H9 (cell line): ENCODE measurements at places on chromosomes 5 and 9. TPM values are rescaled to one million over a fixed set of nuclear protein-coding genes. Genes with fewer than 3 reads are reported as not detected.

DNA sequence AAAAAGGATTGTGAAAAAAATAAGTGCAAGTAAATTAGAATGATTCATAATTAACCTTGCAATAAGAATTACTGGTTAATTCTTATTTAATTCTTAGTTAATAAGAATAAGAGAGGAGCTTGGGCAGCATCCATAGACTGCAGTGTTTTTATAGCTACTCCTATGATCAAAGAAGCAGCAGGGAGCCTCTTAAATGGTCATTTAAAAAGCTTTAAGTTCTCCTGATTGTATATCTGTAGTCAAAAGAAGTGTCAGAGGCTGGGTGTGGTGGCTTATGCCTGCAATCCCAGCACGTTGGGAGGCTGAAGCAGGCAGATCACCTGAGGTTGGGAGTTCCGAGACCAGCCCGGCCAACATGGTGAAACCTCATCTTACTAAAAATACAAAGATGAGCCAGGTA is 14.4 kb downstream of the ACER2 start:
- no peak for DNase-seq
- no peak overlapping the region for H3K4me3 ChIP-seq
- peaks cover 14% of the 10 kb centered on the region for H3K4me1 ChIP-seq
- H3K27ac ChIP-seq: no peak overlapping the region

CCL27 gene
- total RNA-seq: 0.28 and 1.0 TPM in 2 replicates

DNA sequence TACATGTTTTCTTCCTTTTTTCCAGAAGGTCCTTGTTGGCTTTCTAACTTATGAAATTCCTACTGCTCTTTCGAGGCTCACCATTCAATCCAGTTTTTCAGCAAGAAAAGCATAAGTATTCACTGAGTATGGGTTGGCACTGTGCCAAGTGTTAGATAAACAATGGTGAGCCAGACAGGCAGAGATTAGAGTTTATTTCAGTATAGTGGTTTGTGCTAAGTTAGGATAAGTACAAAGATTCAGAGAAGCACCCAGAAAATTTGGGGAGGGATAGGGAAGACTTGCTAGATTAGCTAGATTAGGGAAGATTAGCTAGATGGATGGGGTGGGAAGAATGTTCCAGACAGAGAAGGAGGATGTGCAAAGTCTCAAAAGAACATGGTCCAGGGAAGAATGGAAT is 122.9 kb downstream of the OXCT1 start:
- H3K4me1 ChIP-seq: peaks cover 4% of the 10 kb centered on the region; the same call in 1 of the 2 replicates
- H3K27me3 ChIP-seq: no peaks in the 10 kb centered on the region
- no peak for DNase-seq

GRCh38 chr9:129394061-129394885 is 216.2 kb upstream of the IER5L start:
- DNase-seq: no peak
- no peak overlapping the region for H3K27ac ChIP-seq
- no peaks in the 10 kb centered on the region for H3K36me3 ChIP-seq
- H3K4me1 ChIP-seq: no peaks in the 10 kb centered on the region

DNA sequence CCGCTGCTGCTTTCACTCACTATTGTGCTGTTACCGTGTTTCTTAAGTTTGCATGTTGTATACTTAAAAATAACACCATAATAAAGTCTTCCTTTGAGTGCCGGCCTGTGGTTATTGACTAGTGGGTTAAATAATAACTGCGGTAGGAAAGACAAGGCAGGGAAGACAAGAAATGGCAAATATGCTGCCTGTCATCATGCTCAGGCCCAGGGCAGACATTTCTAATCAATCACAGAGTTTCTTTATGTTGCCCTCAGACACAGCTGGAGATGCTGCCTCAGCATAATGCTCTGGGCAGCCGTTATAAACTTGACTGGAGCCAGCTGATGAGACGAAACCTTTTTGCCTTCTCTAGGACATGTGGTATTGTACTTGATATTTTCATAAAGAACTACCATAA is 215.0 kb downstream of the GAPVD1 start:
- no peak overlapping the region for H3K4me3 ChIP-seq
- H3K27ac ChIP-seq: no peak overlapping the region
- no peak for DNase-seq
- 0 out of 2 replicates have a peak, but pooled peaks cover 3% of the 10 kb centered on the region for H3K4me1 ChIP-seq
- no peaks in the 10 kb centered on the region for H3K36me3 ChIP-seq

- no peaks in the 10 kb centered on the region for H3K4me1 ChIP-seq
- H3K36me3 ChIP-seq: peaks cover 4% of the 10 kb centered on the region
- no peak overlapping the region for H3K27ac ChIP-seq
- DNase-seq: no peak
- no peaks in the 10 kb centered on the region for H3K27me3 ChIP-seq
- no peak overlapping the region for H3K4me3 ChIP-seq
Observed at GRCh38 chr5:131277875-131278740, 14.3 kb downstream of the CDC42SE2 start.

THOC3 gene
- total RNA-seq: 123 TPM in 2 replicates

PCDHGB5 gene
- 3.6 and 3.8 TPM in 2 replicates for total RNA-seq

DNA sequence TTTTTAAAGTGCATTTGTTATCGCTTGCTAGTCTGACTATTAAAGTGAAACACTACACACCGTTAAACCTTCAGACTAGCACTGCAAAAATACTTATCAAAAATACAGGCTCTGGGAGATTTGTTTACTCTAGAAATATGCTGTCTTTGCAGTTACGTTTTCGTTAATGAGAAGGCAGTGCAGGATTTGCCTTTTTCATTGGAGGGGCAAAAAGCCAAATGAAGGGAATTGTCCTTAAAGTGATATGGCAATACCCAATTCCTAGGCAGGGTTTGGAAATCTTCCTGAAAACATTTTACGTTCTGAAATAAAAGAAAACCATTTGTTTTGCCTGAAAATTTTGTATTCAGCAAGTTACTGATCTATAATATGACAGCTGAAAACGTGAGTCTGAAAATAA is 1800.2 kb downstream of the MAT2B start:
- no peak overlapping the region for H3K27ac ChIP-seq
- DNase-seq: no peak
- H3K36me3 ChIP-seq: peaks cover 12% of the 10 kb centered on the region
- H3K4me3 ChIP-seq: no peak overlapping the region
- H3K27me3 ChIP-seq: no peaks in the 10 kb centered on the region

GRCh38 chr5:112919972-112920371 is 2.1 kb downstream of the REEP5 start:
- H3K4me3 ChIP-seq: peak overlapping the region; percentile 93
- no peak overlapping the region for H3K27ac ChIP-seq
- no peak for DNase-seq
- peaks cover 44% of the 10 kb centered on the region for H3K36me3 ChIP-seq

CERCAM gene
- 5.4 and 5.9 TPM in 2 replicates for total RNA-seq

GRCh38 chr9:113993838-113994540 is 84.1 kb downstream of the AMBP start:
- no peak overlapping the region for H3K27ac ChIP-seq
- no peak overlapping the region for H3K4me3 ChIP-seq
- H3K27me3 ChIP-seq: no peaks in the 10 kb centered on the region
- no peak for DNase-seq
- peaks cover 21% of the 10 kb centered on the region for H3K36me3 ChIP-seq

AQP7 gene
- not detected in 2 replicates for total RNA-seq

DNA sequence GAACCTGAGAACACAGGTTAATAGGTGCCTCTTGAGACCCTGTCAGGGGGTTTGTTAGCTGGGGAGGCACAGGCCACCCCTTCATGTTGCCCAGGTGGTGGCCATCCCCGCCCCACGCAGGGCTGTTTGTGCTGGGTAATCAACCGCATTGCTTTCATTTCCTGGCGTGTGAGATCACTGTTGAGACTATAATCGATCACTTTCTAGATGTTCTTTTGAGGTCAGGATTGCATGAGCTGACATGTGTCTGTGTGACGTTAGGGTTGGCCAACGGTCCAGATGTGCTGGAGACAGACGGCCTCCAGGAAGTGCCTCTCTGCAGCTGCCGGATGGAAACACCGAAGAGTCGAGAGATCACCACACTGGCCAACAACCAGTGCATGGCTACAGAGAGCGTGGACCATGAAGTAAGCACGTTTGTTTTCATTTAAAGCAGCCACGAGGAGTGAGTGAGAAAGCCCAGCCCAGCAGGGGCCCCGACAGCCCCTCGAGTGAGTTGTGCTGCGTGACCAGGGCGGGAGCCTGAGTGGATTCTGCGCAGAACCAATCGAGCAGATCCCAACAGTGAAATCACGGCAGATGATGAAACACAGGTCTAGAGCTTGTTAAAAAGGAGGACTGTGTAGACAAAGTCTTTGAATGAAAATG is 115.0 kb upstream of the CACNA1B start:
- no peak overlapping the region for H3K4me3 ChIP-seq
- no peaks in the 10 kb centered on the region for H3K27me3 ChIP-seq
- peaks cover 79% of the 10 kb centered on the region for H3K36me3 ChIP-seq
- no peak for DNase-seq
- no peak overlapping the region for H3K27ac ChIP-seq

- no peaks in the 10 kb centered on the region for H3K4me1 ChIP-seq
- no peaks in the 10 kb centered on the region for H3K36me3 ChIP-seq
- H3K27ac ChIP-seq: no peak overlapping the region
- no peaks in the 10 kb centered on the region for H3K27me3 ChIP-seq
- no peak for DNase-seq
Observed at GRCh38 chr5:75550597-75550996, 38.9 kb downstream of the POLK start.

FBXL7 gene
- 13.7 and 14.6 TPM in 2 replicates for total RNA-seq

NTRK2 gene
- total RNA-seq: 0.02 TPM in 1 of 2 replicates, not detected in the other

SERF1B gene
- 48.0 and 51.9 TPM in 2 replicates for total RNA-seq

ZNF300 gene
- 7.7 and 8.8 TPM in 2 replicates for total RNA-seq

DNA sequence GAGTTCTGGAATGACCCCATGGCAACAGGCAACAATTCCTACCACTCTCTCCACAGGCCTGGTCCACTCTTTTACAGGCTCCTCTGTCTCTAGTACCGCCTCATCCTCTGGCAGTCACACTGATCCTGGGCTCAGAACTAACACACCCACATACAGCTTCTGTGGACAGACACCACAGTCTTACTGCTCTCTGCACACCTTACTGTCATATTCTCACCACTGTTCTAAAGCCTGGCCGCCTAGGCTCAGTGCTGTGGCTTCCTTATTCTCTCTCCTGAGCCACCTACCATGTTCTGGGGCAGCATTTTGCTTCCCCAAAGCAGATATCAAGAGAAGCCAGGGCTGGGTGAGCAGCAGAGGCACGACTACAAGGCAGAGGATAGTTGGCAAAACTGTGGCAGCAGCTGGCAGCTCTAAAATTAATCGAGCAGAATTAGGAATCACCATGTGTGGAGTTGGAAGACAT is 14.8 kb downstream of the REEP5 start:
- H3K4me1 ChIP-seq: no peaks in the 10 kb centered on the region
- H3K4me3 ChIP-seq: no peak overlapping the region
- peak overlapping the region; percentile 23 for H3K27ac ChIP-seq
- H3K36me3 ChIP-seq: peaks cover 22% of the 10 kb centered on the region
- no peaks in the 10 kb centered on the region for H3K27me3 ChIP-seq

DNA sequence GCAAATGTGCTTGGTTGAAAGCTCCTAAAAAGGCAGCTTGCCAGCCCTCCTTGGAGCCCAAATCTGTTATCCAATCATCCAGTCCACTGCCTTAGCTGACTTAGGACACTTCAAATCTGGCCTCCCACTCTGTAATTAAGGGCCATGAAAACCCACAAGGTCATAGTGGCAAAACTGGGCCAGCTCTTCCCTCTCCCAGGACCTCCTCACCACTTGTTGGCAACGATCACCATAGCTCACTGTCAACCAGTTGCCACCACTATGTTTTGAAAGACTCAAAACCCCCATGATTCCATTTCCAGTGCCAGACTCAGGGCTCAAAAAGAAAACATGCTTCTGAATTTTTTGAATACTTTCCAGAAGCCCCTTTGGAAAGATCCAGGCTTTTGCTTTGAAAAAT is 107.5 kb downstream of the NREP start:
- H3K36me3 ChIP-seq: peaks cover 2% of the 10 kb centered on the region
- no peak for DNase-seq
- no peak overlapping the region for H3K4me3 ChIP-seq
- H3K27me3 ChIP-seq: no peaks in the 10 kb centered on the region
- H3K27ac ChIP-seq: no peak overlapping the region

GRCh38 chr9:80066931-80067330 is 495.2 kb downstream of the TLE4 start:
- no peaks in the 10 kb centered on the region for H3K4me1 ChIP-seq
- DNase-seq: no peak
- no peaks in the 10 kb centered on the region for H3K36me3 ChIP-seq
- no peak overlapping the region for H3K4me3 ChIP-seq
- H3K27ac ChIP-seq: no peak overlapping the region
- H3K27me3 ChIP-seq: no peaks in the 10 kb centered on the region

GRCh38 chr5:135027697-135028615 is 6.1 kb downstream of the PITX1 start:
- no peak for DNase-seq
- peaks cover 77% of the 10 kb centered on the region for H3K27me3 ChIP-seq
- H3K4me1 ChIP-seq: no peaks in the 10 kb centered on the region
- H3K36me3 ChIP-seq: no peaks in the 10 kb centered on the region; the same call in 2 of the 3 replicates
- H3K27ac ChIP-seq: no peak overlapping the region

- DNase-seq: peak; percentile 71
- no peak within 1 kb of the TSS for H3K27ac ChIP-seq
- H3K4me3 ChIP-seq: no peak within 1 kb of the TSS
Observed at GRCh38 chr5:850511-851006, at the start of gene ZDHHC11. TSS of gene ZDHHC11 (minus strand) at chr5:850986. CDS start at chr5:850602, 384 bp downstream.
